Activated T-cell treated with anti-CD3 and anti-CD28 coated beads for 1 hour (primary cell): ENCODE measurements at places on chromosomes 16 and 17.

GRCh38 chr17:57629470-57629869 is 115.6 kb downstream of the CCDC182 start:
- DNase-seq: no peak

GRCh38 chr17:8324132-8324531 is 14.1 kb downstream of the ARHGEF15 start:
- DNase-seq: no peak

DNA sequence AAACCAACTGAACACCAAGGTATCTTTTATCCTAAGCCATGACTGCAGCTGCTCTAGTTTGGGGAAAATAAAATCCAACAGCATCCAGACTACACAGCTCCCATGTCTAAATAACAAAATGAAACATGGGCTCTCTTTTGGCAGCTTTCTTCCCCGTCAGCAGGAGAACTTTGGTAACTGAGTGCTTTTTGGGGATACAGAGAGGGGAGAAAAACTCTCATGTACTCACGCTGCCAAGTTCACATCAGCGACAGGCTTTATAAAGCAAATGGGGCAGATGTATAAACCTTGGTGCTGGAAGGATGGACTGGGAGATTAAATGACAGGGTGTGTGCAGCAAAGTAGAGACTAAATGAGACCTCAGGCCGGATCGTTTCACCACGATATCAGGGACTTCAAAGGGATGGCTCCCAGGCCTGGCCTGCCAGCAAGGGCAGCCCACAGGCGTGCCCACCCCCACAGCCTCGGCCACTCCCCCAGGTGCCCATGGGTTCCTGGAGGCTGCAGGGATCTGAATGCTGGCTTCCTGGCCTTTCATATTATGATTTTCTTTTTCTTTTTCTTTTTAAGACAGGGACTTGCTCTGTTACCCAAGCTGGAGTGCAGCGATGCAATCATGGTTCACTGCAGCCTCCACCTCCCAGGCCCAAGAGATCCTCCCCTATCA is 174.6 kb downstream of the ZNF423 start:
- DNase-seq: no peak

GRCh38 chr16:49011901-49012300 is 269.7 kb downstream of the CBLN1 start:
- no peak for DNase-seq

DNA sequence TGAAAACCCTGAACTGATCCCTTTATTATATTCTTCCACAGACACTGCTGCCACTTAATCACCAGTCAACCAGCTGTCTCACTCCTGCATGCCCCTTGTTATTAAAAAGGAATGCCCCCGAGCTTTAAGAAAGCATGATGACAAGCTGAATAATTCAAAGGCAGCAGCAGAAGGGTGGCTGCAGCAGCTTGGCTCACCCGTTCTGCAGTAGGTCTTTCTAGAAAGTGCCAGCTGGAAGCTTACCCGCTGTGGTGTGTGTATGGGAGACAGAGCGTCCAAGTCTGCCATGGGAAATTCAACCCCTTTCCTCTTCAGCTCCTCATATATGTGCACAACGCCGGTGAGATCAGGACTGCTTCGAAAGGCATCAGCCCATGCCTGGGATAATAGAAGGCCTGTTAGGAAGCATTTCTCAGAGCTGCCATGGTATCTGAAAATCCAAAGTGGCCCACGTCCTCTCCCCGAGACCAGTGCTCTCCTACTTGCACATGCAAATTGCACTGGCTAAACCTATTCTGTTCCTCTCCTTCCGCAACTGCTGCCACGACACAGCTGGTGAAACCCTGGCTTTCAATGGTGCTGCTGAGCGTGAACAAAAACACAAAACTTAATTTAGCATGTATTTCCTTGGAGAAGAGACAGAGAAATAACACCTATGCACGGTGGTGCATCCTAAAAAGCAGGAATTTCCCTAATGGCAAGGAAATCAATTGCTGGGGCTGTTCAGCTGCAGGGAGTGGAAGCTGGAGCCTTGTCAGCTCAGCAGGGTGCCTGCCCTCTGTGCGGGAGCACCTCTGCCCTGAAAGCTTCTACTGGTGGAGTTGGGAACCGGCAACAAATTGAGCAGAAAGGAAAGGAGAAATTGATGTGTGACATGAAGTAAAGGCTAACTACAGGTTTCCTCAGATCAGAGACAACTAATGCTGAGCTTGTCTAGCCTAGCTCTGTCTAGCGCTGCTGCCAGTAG is 47.9 kb upstream of the SREBF1 start:
- no peak for DNase-seq

- DNase-seq: peak; percentile 43
These were observed 338.5 kb downstream of the PMP22 start for GRCh38 chr17:14926526-14927122.

GRCh38 chr17:78032166-78032565 is 73.7 kb downstream of the TNRC6C start:
- no peak for DNase-seq

- DNase-seq: no peak
These were observed 58.5 kb downstream of the HS3ST3B1 start for GRCh38 chr17:14359163-14360020.

DNA sequence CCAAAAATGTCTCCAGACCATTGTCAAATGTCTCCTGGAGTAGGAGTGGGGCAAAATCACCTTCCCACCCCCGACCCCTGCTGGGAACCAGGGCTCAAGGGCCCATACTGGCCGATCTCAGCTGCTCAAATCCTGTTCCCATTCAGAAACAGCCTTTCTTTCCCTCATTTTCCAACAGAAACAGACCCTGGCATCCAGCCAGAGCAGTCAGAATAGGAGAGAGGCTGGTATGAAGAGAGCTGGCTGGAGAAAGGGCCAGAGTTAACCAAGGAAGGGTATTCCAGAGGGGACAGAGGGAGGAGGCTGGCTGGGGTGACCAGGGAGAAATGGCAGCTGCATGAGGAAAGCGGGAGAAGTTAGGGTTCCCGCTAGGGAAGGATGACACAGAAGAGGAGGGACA is 199.1 kb downstream of the XYLT1 start:
- DNase-seq: no peak

- DNase-seq: no peak
These were observed 33.0 kb upstream of the FOXJ1 start for GRCh38 chr17:76174037-76174436.

DNA sequence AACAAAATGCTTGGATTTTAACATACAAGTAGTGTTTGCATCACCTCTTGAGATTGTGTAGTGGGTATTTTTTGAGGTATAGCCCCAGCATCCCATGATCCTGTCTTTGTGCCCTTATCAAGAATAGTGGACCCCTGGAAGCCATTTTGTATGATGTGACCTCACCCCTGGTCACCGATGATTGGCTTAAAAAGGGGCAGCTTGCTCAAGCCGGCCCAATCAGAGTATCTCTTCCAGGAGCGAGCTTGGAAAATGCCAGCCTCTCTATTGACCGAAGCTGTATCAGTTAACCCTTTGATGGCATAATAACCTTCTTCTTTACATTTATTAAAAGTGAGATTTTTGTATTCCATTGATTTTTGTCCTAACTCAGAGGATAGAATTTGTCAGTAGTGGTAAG is 55.5 kb upstream of the FAM20A start:
- DNase-seq: no peak

- no peak for DNase-seq
These were observed 4.7 kb downstream of the ADGRG3 start for GRCh38 chr16:57672824-57673223.

- DNase-seq: no peak
These were observed 31.1 kb downstream of the TRPV2 start for GRCh38 chr17:16446338-16446983.

GRCh38 chr17:62722625-62723024 is 85.5 kb downstream of the MARCHF10 start:
- no peak for DNase-seq

GRCh38 chr17:62091804-62092203 is 26.7 kb upstream of the MED13 start:
- DNase-seq: no peak

DNA sequence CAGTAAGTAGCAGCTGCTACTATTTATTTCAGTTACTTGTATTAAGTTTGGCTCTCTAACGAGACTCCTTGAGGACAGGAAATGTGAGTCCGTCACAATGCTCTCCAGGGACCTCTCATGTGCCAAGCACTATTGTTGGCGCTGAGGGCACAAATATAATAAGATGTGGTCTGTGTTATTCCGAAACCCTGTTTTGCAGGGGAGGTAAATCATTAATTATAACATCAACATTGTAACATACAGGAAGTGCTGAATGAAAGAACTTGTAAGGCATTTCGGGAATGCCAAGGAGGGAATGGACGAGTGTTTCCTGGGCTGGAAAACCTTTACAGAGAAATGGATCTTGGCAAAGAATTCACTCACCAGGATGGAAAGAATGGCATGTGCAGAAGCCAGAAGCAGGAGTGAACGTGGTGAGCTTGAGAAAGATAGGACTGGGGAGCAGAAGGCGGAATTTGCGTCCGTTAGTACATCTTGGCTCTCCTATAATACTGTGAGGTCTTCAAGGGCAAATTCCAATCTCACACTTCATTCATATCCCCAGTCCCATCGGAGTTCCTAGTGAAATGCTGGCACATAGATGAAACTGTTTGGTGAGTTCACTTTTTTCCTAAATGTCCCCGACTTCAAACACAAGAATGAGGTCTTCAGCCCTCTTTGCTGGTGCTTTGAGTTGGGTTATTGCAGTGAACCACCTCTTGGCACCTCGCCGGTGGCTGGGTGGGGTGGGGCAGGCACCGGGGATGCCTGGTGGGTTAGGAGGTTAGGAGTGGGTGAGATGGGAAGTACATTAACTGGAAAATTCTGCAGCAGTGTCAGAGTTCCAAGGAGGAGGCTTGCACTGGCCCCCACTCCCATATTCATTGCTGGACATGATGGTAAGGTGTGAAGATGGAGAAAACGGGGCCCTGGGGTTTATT is 11.5 kb downstream of the TAC4 start:
- DNase-seq: no peak

DNA sequence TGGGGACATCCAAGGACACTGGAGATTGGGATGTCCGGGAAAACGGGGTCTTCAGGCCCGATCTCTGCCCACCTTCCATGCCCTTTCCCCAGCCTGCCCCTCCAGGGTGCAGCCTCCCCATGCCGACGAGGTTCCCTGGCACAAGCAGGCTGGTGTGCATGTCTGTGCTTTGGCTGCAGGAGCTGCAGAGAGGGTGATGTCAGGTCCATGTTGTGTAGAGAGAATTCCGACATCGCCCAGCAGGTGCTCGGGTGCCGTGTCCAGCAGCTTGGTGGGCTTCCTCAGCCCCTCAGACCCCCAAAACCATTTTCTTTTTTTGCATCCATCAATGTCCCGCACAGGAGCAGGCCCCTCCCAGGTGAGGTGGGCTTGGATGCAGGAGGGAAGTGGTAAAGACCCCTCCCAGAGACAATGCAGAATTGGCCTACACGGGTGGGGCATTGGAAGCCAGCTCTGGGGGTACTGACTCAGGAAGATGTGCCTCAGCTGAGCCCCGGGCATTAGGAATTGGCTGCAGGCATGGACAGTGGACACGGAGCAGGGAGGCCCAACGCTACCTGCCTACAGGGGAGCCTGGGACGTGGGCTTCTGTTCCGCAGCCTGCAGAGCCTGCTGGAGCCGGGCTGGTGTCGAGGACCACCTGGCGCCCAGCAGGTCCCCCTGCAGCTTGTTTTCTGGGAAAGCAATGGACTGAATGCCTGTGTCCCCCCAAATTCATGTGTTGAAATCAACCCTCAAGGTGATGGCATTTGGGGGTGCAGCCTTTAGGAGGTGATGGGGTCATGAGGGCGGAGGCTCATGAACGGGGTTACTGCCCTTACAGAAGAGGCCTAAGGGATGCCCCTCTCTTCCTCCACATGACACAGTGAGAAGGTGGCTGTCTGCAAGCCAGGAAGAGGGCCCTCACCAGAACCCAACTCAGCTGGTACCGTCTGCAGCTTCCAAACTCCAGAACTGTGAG is 97.5 kb downstream of the METRNL start:
- DNase-seq: no peak

DNA sequence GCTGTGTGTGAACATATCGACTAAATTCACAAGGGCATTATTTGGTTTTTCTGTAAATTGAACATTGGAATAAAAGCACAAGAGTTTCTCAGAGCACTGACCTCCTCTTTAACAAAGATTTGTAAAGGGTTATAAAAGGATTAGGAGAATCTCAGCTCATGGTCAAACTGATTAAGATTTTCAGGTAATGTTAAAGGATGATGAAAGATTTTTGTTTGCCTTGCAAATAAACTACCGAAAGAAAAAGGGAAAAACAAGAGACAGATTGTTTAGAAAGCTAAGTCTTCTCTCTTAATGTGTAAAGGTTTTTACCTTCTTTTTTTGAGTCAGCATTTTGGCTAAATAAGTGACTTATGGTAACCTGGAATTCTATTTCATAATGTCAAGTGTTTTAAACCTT is 47.6 kb upstream of the MED9 start:
- DNase-seq: no peak

DNA sequence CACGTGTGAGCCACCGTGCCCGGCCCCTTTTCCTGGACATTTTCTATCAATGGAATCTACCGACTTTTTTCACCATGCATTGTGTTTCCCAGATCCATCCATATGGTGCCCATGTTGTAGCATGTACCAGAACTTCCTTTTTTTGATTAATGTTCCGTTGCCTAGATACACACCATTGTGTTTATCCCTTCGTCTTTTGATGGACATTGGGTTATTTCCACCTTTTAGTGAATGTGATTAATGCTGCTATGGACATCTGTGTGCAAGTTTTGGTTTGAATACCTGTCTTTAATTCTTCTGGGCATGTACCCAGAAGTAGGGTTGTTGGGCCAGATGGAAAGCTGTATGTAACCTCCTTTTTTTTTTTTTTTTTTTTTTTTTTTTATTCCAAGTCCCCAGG is 79.8 kb downstream of the NT5M start:
- DNase-seq: no peak

- no peak for DNase-seq
These were observed 45.6 kb upstream of the WSCD1 start for GRCh38 chr17:6024576-6024975.

- no peak for DNase-seq
These were observed 23.7 kb downstream of the IST1 start for GRCh38 chr16:71919035-71919434.

- no peak for DNase-seq
These were observed 16.7 kb downstream of the ASGR2 start for GRCh38 chr17:7097940-7098339.

GRCh38 chr17:59760160-59760559 is 52.7 kb downstream of the VMP1 start:
- no peak for DNase-seq

DNA sequence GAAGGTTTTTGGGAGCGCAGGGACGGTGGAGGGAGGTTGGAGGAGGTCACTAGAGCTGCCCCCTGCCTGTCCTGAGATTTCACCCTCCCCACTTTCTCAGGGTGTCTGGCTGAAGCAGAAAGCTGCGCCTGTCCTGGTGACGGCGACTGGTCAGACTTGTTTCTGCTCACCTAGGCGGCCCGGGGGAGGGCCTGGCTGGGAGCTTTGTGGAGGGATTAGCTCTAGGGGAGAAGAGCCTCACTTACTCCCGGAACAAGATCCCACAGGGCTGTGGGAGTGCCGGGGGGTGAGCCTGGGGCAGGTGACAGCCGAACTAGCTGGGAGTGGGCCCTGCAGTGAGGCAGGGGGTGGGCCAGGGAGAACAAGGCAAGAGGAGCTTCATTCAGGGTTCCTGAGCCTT is 11.5 kb downstream of the NHERF1 start:
- no peak for DNase-seq

GRCh38 chr17:60391471-60392041 is 377 bp downstream of the USP32 start:
- DNase-seq: no peak

- DNase-seq: no peak
These were observed 64.5 kb downstream of the NUP88 start for GRCh38 chr17:5354886-5355415.
